ENCODE measurements at places on chromosomes 3 and 15.

GRCh38 chr15:45665261-45665660 lies 30.4 kb downstream of the SQOR start:
- no peak for DNase-seq

DNA sequence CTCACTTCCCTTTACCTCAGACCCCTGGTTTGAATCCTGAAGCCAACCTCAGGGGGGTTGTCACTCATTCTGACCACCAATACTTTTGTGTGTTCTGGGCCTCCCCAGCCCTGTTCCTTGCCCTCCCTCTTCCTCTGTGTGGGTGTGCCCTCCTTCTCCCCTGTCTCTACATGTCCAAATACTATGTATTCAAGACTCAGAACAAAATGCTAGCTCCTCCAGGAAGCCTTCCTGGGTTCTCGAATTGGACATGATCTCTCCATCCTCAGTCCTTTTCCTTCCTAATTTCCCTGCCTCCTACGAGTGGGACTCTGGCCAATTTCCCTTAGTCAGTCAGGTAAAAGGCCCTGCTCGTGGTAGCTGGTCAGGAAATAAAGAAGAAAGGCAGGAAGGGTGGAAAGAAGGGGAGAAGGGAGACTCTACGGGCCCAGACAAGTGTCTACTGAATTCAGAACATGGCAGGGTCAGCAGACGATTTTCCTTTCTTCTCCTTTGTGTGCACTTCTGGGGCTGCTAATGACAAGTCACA lies 79.7 kb downstream of the BDH1 start:
- no peak for DNase-seq

GRCh38 chr3:4721511-4721911 lies 228.4 kb downstream of the ITPR1 start:
- DNase-seq: no peak

DNA sequence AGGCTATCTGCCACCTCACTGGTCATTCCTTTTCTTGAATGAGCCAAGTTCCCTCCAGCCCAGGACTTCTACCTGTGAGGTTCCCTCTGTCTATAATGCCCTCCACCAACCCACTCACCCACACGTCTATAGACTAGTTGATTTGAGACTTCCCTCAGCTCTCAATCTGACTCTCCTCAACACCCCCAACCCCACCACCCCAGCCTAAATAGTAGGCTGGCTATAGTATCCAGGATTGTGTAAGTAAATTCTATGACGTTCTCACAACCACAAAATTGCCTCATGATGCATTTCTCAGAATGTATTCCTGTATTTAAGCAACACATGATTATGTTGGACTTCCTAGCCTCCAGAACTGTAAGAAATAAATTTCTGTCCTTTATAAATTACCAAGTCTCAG lies 2.2 kb downstream of the PLSCR1 start:
- DNase-seq: no peak

- DNase-seq: no peak
Measured at GRCh38 chr15:72982714-72983113, 69.5 kb upstream of the NEO1 start.

- peak; percentile 6 for DNase-seq
Measured at GRCh38 chr3:42803414-42804105, 730 bp downstream of the HIGD1A start.

- no peak for DNase-seq
Measured at GRCh38 chr15:69612112-69612511, 159.5 kb downstream of the RPLP1 start.

DNA sequence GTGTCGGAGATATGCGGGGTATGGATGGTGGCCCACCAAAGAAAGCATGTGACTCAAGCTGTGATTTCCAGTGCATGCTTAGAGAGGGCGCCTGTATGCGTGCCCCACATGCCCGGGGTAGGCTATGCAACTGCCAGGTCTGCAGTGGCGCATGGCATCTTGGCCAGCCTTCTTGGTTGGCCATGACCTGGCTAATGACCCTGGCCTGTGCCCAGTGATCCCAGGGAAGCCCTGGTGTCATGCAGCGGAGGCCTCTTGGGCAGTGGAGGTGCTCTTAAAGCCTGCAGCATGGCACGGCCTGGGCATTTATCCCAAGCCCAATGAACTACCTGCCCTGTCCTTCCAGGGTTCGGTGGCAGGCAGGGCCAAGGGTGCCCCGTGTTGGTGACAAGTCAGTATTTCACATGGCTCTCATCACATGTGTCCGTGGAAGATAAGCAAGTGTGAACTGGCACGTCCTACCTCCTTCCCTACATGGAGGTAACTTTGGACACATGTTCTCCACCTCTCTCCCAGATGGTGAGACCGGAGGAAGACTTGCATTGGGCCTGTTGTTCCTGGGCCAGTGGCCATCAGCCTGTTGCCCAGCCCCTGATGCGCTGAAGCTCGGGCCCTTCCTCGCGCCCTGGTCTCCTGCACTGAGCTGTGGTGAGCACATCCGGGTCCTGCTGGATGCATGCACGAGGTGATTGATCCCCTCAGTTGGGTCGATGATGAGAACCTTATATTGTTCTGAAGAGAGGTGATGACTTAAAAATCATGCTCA lies 192.0 kb downstream of the UBE3A start:
- DNase-seq: no peak

DNA sequence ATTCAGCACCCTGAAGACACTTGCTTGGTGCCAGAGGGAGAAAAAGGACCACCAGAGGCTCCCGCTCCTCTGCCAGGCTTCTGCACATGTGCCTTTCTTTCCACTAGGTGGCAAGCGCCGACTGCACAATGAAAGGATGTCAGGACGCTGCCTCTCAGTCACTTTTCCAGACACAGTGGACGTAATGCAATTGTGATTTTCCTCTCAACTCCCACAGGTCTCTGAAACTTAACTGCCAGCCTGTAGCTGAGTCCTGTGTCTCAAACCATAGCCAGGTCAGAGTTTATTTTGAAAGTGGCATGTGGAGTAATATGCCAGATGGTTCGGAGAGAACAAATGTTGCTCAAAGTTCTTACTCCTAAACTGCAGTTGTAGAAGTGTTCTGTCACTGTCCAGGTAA lies 162.9 kb downstream of the ITPR1 start:
- DNase-seq: no peak

DNA sequence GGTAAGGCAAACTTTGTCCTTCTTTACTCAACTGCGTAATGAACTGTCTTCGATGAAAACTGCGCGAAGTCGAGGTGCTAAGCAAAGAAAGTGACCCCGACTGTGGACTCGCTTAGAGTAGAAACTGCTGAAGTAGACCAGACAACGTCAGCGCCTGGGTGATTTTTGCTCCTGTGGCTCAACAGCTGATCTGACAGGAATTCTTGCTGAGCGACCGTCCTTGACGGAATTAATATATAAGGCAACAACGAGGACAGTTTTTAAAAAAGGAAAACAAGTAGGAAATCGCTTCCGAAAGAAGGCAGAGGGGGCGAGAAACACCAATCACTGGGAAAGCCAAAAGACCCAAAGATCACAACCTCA lies 541 bp downstream of the RPS27L start:
- peak; percentile 14 for DNase-seq

DNA sequence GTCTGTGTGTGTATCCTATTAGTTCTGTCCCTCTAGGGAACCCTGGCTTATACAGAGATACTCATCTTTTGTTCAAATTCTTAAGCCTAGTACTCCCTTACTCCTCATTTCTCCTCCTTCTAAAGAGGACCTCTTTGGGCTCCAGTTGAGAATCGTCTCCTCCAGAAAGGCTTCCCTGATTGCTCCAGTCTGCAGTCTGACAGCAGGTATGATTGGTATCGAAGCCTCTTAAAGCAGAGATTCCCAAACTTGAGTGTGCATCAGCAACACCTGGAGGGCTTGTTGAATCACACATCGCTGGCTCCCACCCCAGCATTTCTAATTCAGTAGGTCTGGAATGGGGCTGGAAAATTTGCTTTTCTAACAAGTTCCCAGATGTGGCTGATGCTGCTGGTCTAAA lies 60.9 kb upstream of the NMNAT3 start:
- DNase-seq: no peak

DNA sequence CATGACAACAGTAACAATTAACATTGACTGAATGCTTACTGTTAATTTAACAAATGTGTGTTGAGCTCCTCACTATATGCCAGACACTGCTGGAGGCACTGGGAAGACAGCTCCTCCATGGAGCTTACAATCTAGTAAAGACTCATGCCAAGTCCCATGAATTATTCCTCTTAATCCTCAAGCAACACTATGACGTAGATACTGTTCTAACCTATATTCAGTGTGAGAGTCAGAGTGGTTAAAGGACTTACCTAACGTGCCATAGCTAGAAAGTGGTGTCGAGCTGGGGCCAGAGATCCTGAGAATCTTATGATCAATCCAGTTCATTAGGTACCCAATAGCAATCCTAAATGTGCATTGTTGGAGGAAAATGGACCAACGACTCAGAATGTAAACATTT lies 43.6 kb downstream of the MYO1E start:
- DNase-seq: no peak

GRCh38 chr3:105763659-105764036 lies 105.2 kb downstream of the CBLB start:
- no peak for DNase-seq

- no peak for DNase-seq
Measured at GRCh38 chr3:197353001-197353866, 54.8 kb upstream of the DLG1 start.

DNA sequence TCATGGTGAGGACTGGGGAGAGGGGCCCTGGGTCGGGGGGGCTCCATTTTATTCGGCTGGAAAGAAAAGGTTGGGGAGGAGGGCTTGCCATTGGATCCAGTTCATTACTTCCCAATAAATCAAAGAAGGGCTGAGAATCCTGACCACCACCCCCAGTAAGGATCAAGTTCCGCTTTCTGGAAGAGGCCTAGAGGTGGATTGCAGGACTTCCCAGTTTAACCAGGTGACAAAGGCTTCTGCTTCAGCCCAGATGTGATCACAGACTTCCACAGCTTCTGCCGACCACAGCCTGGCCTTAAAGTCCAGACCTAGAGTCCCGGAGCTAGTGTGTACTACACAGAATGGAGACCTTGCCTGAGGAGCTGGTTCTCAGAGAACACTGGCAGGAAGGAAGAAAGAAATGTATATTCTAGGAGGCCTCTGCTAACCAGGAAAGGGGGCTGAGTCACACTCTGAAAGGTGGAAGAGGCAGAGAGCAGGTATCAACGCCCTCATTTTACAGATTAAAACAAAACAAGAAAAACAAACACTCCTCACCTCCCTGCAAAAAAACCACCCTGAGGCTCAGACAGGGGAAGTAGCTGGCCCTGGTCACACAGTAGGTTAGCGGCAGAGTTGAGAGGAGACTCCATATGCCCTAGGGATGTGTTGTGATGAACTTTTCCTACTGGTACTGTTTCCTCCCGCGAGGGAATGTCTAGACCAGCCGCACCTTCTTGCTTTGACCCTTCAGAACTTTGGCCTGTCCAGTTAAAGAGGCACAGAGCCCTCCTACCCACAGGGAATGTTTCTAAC lies 1.1 kb upstream of the CEMIP start:
- DNase-seq: no peak

DNA sequence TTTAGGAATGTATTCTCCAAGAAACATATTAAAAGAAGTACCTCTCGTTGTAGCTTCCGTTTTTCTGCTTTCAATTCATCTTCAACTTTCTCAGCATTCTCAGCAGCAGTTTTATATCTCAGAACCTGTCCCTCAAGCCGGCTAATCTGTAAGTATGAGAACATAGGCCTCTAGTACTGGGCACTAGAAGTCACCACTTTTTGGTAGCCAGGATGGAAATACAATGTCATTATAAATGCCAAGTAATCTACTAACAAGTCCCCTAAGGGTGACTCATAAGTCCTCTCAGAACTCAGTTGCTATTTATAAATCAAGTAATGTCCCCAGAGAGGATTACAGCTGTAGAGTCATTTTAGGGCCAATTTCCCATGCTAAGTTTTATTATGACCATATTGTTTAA lies 61.1 kb downstream of the MLH1 start:
- DNase-seq: no peak

GRCh38 chr15:50137330-50137761 lies 18.3 kb upstream of the ATP8B4 start:
- DNase-seq: peak; percentile 45

- DNase-seq: no peak
Measured at GRCh38 chr3:9957214-9957613, 5.0 kb upstream of the PRRT3 start.
